ENCODE measurements at places on chromosomes 7 and 10.
A peak's percentile ranks its signal among the peaks of the same experiment; 100 is the strongest.

DNA sequence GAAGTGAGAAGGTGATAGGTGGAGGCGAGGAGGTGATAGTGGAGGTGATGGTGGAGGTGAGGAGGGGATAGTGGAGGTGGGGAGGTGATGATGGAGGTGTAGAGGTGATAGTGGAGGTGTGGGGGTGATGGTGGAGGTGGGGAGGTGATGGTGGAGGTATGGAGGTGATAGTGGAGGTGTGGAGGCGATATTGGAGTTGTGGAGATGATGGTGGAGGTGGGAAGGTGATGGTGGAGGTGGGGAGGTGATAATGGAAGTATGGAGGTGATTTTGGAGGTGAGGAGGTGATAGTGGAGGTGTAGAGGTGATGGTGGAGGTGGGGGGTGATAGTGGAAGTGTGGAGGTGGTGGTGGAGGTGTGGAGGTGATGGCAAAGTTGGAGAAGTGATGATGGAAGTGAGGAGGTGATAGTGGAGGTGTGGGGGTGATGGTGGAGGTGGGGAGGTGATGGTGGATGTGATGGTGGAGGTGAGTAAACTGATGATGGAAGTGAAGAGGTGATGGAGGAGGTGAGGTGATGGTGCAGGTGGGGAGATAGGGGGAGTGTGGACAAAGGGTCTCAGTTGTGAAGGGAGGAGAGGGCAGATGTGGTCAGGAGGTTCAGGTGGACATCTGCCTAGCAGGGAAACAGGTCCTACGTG is 36.6 kb downstream of the ADCY1 start:
- DNase-seq, result no peak

GRCh38 chr10:23197416-23197861 is 5.3 kb downstream of the PTF1A start:
- no peak for DNase-seq

DNA sequence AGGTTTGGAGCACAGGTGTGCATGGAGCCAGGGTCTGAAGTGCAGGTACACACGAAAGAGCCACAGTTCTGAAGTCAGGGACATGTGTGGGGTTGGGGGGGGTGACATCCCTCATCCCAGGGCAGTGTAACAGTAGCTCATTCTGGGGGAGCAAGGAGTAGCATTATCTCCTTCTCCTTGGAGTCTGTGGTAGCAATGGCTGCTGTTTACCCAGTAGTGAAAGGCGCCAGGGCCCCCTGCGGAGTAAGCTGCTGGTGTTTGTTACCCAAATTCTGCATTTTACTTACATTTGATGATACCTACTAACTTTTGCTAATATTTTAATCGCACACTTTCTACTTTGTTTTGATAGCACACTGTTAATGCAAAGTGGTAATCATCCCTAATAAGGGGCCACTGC is 665.5 kb downstream of the GATA3 start:
- no peak for DNase-seq

DNA sequence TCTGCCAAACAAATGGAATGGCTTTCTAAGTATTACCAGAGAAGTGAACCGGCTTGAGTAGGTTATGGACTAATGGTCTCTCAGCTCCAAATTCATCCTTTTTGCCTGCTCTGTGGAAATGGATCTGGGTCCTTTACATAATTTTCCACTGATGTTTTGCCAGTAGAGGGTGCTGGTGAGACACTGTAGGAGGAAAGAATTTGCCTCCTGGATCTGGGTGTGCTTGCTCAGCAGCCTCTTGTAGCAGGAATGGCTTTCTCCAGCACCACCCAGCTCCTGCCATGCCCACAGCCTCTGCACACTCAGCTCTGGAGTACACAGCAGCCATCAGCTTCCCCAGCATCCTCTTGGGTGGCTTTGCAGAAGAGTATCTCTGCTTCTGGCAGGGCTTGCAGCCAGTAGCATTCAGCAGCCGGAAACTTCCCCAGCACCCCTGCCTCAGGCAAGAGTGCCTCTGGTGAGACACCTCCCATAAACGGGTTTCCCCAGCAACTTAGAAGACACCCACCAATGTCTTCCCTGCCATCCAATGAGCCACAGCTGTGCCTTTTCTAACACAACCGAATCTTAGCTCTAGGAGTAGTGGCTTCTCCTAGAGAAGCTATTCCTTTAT is 235.0 kb upstream of the PLPP4 start:
- no peak for DNase-seq

- no peak for DNase-seq
Measured at GRCh38 chr7:149608168-149608567, 110.6 kb upstream of the ZNF746 start.

- DNase-seq, result no peak
Measured at GRCh38 chr7:157910446-157910845, 573.6 kb downstream of the DNAJB6 start.

- no peak for DNase-seq
Measured at GRCh38 chr10:110278562-110279406, 25.9 kb downstream of the SMNDC1 start.

DNA sequence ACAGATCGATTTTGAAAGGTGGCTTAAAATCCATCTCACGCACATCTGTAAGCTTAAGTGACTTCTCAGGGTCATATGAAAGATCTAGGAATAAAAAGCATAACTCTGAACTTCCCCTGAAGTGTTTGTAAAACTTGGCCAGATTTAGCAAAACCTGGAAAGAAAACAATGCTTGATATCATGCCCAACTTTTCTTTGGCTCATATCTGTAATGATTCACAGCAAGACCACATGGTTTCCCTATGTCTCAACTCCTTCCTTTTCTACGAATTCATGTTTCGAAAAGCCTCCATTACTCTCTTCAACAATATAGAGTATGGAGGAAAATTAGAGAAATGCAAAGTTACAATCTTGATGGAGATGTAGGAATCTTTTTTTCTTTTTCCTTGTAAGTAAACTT is 20.1 kb upstream of the CABCOCO1 start:
- DNase-seq, result no peak

GRCh38 chr7:128873234-128873633 is 10.6 kb downstream of the ATP6V1F start:
- no peak for DNase-seq

DNA sequence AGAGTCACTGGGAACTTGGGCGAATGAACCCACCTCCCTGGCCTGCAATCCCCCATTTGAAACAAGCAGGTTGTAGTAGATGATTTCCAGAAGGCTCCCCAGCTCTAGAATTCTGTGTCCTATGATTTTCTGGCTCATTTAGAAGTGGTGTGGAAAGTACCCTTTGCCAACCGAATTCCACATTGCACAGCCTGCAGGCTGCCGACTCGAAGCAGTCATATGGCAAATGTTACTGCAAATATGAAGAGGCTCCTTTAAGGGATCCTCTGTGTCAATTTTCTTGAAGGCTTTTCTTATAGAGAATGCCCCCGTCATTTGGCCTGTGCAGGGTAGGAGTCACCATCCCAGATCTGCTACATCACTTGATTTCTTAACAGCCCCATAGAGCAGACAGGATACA is 5.6 kb downstream of the PODXL start:
- no peak for DNase-seq

DNA sequence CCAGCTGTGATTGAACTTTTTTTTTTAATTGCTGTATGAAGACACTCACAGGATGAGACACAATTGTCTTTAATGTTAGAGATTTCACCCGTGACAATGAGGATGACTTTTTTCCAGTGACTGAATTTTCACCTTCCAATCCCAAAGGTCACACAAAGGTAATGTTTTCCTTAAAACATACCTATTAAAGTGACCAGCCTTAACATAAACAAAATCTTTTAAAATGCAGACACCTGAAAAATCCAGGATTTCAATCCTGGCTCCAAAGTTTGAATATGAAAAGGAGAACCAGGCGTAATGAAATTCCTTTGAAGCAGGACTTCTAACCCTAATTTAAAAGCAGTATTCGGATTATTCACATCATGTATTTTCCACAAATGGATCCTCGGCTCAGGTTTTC is 647.7 kb downstream of the GATA3 start:
- no peak for DNase-seq

- no peak for DNase-seq
Measured at GRCh38 chr10:42969147-42969546, 107.7 kb upstream of the RET start.

GRCh38 chr10:70192326-70192968 is 22.1 kb upstream of the SAR1A start:
- DNase-seq, result no peak

GRCh38 chr10:69826789-69827554 is 25.3 kb downstream of the COL13A1 start:
- DNase-seq, result no peak

- DNase-seq, result no peak
Measured at GRCh38 chr10:17212802-17213221, 11.3 kb upstream of the TRDMT1 start.

DNA sequence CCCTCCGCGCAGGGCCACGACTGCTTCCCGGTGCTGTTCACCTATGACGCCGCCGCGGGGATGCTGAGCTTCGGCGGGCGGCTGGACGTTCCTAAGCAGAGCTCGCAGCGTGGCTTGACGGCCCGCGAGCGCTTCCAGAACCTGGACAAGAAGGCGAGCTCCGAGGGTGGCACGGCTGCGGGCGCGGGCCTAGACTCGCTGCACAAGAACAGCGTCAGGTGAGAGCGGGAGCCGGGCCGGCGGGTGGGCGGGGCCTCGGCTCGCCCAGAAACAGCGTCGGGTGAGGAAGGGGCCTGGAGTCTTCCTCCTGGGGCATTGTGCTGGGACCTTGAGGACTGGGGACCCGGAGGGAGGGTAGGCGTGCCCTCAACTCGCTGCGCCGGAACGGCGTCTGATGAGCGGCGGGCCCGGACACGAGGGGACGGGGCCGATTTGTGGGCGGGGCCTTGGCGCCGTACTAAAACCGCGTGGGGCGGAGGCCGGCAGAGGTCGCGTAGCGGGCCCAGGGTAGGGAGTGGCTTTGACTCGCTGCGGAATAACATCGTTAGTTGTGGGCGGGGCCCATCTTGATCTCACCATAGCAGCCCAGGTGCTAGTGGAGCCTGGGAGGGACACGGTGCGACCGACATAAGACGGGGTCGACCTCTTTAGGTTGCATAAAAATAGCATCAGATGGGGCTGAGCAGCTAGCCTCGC is 15.6 kb downstream of the PDAP1 start:
- peak; percentile 95 for DNase-seq

DNA sequence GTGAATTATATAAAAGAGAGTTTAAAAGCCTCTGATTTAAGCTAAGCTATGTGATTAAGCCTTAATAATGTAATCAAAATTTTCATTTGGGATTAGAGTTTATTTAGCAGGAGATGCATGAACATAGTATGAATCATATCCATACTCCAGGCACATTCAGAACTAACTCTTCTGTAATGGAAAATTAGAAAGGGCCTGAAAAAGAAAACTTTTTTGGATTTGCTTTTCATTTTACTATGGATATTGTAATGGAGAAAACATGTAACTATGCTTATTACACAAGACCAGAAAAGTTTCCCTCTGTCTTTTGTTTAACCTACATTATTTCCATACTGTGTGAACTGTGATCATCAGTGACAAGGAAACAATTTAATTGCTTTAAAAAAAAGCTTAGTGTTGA is 22.0 kb downstream of the TES start:
- no peak for DNase-seq

DNA sequence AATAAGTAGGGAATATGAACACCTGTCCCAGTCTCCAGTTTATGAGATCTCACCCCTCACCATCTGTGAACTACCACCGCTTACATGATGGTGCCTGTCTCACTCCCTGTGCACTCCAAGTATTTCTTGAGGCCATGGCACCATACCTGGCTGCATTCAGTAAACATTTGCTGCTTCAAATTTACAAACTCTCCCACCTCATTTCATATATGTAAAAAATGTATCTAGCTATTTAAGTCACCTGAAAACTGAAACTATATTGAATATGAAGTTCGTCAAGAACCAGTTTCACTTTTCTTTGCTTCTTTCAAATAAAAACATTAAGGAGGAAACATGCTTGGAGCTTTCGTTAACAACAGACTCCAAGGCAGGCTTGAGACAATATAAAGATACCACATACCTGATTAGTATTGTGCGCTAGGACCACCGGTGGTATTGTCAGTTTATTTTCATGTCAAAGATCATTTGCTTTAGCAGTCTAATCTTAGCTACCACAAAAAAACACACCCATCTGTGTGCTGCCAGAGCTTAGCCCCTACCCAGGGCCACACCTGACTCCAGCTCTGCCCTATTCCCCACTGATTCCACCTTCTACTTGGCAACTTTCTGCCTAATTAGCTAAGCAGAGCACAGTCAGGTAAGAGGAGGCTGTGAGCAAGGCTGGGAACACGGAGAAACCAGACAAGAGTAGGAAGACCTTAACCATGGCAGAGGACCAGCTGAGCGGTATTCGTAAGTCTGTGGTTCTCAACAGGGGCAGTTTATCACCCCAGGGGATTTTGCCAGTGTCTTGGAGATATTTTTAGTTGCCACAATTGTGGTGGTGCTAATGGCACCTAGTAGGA is 92.0 kb downstream of the ZFAND4 start:
- no peak for DNase-seq

Data from posterior cingulate gyrus (tissue), 11 donors.